ENCODE measurements at places on chromosomes 4 and X.

GRCh38 chr4:124018383-124019317, 622.1 kb downstream of the SPRY1 start:
- no peak for DNase-seq

DNA sequence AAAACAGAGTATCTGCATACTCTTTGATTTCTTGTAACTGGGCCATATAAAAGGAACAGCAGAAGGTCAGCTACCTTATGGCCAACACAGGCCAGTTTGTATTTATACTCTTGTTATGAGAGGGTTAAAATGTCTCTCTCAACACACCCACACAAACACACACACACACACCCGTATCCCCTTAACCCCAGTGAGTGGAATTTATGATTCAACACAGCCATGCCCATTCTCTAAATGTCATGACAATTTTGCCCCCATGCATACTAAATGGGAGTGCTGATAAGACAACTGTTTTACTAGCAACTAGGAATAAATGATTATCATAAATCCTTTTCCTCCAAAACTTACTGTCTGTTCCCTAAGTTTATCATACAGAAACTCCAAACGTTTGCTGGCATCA, 22.1 kb upstream of the SCD5 start:
- DNase-seq, result no peak

DNA sequence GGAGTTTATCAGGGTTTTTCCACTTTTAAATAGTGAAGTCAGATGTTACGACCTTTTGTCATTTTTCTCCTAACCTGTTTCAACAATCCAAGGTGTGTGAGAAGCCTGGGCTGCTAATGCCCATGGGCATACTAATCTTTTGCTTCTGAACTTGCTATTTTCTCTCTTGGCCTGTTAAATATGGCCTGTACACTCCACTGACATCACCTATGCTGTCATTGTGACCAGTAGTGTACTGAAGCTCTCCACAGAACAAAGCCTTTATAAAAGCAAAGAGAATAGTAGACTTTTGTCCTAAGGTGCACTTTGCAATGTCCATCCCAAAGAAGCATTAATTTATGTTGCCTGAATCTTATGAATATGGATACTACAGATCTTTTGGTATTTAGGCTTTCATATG, 1490.5 kb downstream of the STIM2 start:
- DNase-seq, result no peak

DNA sequence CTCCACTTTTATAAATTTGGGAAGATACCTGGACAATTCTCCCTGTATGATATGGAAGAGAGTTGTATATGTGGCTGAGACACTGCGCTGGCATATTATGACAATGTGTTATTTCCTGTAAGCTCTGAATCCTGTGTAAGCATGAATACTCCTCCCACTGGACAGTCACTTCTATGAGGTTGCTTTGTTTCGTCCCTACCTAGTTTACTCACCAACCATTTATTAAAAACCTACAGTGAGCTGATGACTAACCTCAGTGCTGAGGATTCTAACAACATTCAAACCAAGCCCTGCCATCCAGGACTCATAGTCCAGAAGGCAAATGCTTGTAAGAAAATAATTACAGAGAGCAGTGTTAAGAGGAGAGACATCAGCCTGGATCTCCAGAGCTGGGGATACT, 1632.9 kb upstream of the TENM3 start:
- DNase-seq, result peak; percentile 5

GRCh38 chr4:879729-880077, 52.4 kb downstream of the GAK start:
- no peak for DNase-seq

GRCh38 chrX:155056471-155056870, 14.5 kb downstream of the CMC4 start:
- DNase-seq, result no peak

- no peak for DNase-seq
These were observed 115.4 kb upstream of the NDP start for GRCh38 chrX:44088510-44089144.

DNA sequence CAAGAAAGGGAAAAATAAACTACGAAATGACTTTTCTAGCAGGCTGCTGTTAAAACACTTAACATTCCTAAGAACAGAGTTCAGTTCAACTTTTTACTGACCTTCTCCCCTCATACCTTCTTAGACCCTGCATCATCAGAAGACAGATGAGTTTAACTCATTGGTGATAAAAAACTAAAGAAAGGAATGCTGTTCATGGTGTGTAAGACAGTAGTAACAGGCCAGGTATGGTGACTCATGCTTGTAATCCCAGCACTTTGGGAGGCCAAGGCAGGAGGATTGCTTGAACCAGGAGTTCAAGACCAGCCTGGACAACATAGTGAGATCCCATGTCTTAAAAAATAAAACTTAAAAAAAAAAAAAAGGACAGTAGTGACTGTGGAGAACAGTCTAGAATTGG, 16.2 kb downstream of the RBM47 start:
- DNase-seq, result no peak

DNA sequence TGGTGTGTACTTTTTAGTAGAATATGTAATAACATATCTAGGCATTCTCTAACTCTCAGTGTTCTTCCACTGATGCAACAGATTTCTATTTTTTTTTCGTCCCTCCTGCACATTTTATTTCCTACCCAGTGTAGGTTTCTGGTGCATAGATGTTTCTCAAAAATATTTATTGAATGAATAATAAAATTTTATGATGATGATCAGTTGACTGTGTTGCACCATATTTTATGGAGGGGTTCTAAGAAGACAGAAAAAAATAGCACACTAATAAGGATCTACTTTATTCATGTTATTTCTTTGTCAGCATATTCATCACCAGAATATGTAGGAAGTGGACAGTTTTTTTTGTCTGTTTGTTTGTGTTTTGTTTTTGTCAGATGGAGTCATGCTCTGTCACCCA, 2529.3 kb downstream of the ARAP2 start:
- DNase-seq, result no peak

- peak; percentile 42 for DNase-seq
These were observed 21.8 kb downstream of the CMC4 start for GRCh38 chrX:155048977-155049619.

DNA sequence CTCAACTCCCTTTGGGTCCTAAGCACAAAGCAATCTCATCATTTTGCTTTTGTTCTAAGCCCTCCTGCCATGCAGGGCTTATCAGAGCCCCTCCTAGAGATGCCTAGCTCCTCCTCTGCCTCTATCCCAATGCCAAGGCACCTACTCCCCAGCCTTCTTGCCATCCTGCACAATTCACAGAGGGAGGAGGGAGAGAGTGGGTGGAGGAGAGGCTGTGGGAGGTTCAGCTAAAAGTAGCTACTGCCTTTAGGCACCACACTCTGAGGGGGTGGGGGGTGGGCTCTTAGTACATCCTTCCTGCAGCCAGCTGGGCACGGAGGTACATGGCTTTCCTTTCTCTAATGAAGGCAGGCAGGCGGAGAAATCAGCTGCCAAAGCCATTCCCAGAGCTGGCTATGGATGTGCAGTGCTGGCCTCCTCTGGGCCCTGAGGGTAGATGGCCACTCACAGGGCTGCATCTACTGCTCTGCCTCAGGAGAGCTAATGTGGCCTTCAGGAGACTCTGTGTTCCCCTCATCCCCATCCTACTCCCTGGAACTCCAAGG, 40.1 kb downstream of the ARHGEF9 start:
- DNase-seq, result no peak

GRCh38 chrX:71912156-71912555, 1.5 kb downstream of the NHSL2 start:
- no peak for DNase-seq

- no peak for DNase-seq
These were observed 119.8 kb downstream of the COL25A1 start for GRCh38 chr4:109182696-109183095.

GRCh38 chr4:158704274-158704673, 18.9 kb downstream of the PPID start:
- DNase-seq, result no peak

- no peak for DNase-seq
These were observed 4.0 kb downstream of the DCLK2 start for GRCh38 chr4:150082241-150082640.

DNA sequence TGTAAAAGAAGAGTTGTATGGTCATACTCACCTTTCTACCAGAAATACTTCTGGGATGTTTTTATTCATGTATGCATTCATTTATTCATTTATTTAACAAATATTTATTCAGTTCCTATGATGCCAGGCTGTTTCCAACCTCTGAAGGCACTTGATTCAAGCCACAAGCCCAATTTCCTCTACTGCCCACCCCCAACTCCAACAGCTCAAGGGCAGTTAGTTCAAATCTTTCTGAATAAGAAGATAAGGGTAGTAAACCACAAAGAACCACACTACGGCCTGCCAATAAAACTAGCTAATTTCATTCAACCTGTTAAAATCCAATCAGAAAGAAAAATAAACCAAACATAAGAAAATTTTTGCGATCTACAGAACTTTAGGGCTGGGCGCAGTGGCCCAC, 31.2 kb downstream of the LRBA start:
- no peak for DNase-seq

GRCh38 chrX:65644621-65645289, 22.7 kb upstream of the MSN start:
- DNase-seq, result peak; percentile 80

DNA sequence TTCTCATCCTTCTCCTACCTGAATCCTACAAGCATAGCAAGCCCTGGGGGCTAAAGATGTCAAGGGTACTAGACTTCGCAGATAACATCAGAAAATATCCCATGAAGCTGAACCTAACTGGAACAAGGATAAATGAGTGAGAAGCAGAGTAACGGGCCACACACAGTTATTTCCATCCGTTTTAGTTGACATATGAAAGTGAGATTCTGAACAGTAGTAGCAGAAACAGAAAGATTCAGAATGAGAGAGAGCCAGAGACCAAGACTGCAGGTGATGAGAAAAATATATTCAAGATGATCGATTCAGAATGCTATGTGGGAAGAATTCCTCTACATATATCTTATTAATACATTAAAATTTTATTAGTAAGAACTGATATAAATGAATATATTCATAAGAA, 165.1 kb downstream of the TSPAN5 start:
- DNase-seq, result no peak

GRCh38 chrX:20144491-20144890, 2.9 kb upstream of the EIF1AX start:
- DNase-seq, result no peak

GRCh38 chr4:20598626-20599025, 101.6 kb upstream of the PACRGL start:
- DNase-seq, result no peak

- no peak for DNase-seq
These were observed 218.7 kb downstream of the NWD2 start for GRCh38 chr4:37463033-37463856.

DNA sequence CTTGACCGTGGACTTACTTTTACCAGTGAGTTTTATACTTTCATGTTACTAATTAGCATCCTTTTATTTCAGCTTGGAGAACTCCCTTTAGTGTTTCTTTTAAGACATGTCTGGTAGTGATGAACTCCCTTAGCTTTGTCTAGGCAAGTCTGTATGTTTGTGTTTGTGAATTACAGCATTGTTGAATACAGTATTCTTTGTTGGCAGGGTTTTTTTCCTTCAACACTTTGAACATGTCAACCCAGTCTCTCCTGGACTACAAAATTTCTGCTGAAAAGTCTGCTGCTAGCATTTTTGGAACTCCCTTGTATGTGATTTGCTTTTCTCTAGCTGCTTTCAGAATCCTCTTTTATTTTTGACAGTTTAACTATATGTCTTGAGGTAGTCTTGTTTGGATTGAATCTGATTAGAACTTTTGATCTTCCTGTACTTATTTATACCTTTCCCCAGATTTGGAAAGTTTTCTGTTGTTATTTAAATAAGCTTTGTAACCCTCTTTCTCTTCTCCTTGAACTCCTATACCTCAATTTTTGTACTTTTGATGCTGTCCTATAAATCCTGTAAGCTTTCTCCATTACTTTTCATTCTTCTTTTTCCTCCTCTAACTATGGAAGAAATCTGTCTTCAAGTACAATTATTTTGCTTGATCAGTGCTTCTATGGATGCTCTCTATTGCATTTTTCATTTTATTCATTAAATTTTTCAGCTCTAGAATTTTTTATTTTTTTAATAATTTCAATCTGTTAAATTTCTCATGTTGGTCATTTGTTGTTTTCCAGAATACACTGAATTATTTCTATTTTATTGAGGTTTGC, 14.1 kb downstream of the PAPSS1 start:
- no peak for DNase-seq

DNA sequence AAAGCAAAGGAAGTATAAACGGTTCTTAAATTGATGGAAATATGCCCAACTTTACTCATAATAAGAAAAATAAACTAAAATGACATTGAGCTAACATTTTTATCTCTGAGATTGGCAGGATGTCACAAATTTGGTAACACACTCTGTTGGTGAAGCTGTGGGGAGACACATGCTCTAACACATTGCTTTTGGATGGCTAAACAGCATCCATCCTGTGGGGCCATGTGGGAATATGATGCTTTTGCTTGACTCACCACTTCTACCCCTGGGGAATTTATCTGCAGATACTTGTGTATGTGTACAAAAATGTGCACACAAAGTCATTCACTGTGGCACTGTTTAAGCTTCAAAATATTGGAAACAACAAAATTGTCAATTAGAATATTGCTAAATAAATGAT, 100.2 kb downstream of the ANAPC4 start:
- DNase-seq, result no peak

DNA sequence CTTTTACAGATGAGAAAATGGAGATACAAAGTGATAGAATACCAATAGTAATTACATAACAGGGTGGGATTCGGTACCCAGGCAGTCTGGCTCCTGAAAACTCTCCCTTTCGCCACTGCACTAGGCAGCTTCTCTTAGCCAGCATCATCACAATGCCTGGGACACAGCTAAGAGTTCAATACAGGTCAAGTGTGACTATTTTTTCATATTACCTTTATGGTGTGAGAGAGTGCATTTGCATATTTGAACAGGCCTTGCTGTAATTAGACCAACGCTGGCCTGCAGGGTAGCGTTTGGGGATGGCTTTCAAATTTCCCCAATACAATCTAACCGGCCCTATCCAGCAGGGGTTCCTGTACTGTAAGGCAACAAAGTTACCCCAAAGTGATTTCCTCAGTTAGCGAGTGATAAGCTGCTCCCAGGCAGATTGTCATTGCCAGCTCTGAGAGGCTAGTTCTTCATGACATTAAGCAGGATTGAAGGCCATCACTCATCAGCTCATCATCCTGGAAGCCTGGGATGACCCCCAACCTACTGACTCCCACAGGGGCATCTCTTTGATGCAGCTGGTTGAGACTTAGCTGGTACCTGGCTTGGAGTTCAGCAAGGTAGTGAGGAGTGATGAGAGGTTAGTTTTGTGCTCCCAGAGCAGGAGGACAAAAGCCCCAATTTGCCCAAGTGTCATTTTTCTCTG, 836.8 kb upstream of the LCORL start:
- no peak for DNase-seq

DNA sequence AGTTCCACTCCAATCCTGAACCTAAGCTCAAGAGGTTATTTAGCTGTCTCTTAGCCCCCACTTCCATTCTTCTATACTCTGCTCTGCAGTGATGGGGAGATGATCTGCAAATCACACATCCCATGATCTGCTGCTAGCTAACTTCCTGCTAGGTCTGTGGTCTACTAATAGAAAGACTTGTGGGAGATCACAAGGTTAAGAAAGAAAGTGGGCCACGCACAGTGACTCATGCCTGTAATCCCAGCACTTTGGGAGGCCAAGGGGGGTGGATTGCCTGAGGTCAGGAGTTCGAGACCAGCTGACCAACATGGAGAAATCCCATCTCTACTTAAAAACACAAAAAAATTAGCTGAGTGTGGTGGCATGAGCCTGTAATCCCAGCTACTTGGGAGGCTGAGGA, 471.1 kb upstream of the NWD2 start:
- DNase-seq, result peak; percentile 21

GRCh38 chr4:8594097-8595038, 1.8 kb downstream of the CPZ start:
- peak; percentile 72 for DNase-seq

Data from H4 (cell line).